ENCODE measurements at places on chromosomes 2 and 18.

GRCh38 chr2:9419541-9419940, 3.8 kb downstream of the ITGB1BP1 start:
- DNase-seq: no peak

GRCh38 chr2:62808554-62808953, 103.0 kb downstream of the EHBP1 start:
- no peak for DNase-seq

DNA sequence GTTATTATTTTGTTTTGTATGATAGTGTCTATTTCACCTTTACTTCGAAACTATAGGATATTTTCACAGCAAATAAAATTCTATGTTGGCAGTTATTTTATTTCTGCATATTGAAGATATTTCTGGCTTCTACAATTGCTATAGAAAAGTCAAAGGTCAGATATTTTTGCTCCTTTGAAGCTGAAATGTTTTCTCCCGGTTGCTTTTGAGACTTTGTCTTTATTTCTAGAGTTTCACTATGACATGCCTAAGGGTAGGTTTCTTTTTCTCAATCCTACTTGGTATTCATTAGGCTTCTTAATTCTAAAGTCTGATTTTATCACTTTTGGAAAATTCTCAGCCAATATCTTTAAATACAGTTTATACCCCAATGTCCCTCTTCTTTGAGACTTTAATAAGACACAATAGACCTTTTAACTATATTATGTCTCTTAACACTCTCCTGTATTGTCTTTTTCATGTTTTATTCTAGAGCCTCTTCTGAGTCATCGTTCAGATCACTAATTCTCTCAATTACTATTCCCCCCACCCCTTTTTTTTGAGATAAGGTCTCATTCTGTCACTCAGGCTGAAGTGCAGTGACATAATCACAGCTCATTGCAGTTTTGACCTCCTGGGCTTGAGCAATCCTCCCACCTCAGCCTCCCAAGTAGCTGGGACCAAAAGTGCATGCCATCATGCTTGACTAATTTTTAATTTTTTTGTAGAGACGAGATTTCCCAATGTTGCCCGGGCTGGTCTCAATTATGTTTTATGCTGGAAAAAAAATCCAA, 50.5 kb downstream of the USP37 start:
- DNase-seq: no peak

GRCh38 chr2:121197369-121198091, 87.5 kb downstream of the TFCP2L1 start:
- DNase-seq: no peak

- DNase-seq: no peak
Observed at GRCh38 chr2:31223749-31224148, 6.4 kb upstream of the CAPN14 start.

- DNase-seq: no peak
Observed at GRCh38 chr18:34787931-34788532, 77.9 kb downstream of the DTNA start.

DNA sequence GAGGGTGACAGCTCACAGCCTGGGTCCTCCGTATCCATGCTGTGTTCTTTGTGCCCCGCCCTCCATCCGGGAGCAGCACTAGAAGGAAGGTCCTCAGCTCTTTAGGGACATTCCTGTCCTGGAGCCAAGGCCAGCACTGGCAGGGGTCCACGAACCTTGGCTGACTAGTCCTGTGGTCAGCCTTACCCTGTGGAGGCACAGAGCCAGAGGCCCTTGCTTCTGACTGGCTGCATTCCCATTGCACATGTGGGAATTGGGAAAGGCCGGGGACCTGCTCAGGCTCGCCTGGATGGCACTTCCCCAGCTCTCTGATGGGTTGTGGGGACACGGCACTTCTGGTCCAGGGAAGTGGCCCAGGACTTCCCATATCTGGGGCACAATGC, 24.9 kb upstream of the RHOB start:
- DNase-seq: no peak

GRCh38 chr18:13627639-13628038, 98.7 kb downstream of the FAM210A start:
- no peak for DNase-seq

- no peak for DNase-seq
Observed at GRCh38 chr2:191617575-191617974, 60.4 kb upstream of the NABP1 start.

DNA sequence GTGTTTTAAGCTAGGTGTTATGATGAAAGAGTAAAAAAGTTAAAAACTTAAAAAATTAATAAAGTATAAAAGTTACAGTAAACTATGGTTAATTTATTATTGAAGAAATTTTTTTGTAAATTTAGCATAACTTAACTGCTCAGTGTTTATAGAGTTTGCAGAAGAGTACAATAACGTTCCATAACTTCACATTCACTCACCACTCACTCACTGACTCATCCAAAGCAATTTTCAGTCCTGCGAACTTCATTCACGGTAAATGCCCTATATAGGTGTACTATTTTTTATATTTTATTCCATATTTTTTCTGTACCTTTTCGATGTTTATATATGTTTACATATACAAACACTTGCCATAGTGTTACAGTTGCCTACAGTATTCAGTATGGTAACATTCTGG, 694.8 kb upstream of the SLC39A10 start:
- no peak for DNase-seq

GRCh38 chr2:97355176-97355575, 234.5 kb downstream of the ANKRD36B start:
- no peak for DNase-seq

- DNase-seq: no peak
Observed at GRCh38 chr2:24174851-24175277, at the start of gene FAM228A. Gene FAM228A (plus strand): TSS chr2:24175053. CDS start chr2:24175481, 428 bp downstream.

DNA sequence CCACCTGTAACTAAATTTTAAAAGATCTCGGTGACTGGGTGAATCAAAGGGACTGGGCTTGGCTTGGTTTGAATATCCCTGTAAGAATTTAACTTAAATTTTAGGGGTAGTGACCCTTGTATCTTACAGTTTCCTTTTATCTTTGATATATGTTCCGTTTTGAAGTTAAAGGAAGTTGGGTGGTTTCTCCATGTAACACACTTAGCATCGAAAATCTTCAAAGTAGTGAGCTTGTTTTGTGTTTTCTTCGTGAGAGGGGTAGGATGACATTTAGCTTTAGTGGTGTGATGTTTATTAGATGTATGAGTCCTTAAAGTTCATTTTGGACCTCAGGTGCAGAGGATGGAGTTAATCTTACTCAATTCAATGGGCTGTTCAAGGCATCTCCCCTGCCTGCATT, 1.6 kb downstream of the WDR7 start:
- no peak for DNase-seq

- no peak for DNase-seq
Observed at GRCh38 chr18:35770376-35771014, 189.0 kb downstream of the GALNT1 start.

DNA sequence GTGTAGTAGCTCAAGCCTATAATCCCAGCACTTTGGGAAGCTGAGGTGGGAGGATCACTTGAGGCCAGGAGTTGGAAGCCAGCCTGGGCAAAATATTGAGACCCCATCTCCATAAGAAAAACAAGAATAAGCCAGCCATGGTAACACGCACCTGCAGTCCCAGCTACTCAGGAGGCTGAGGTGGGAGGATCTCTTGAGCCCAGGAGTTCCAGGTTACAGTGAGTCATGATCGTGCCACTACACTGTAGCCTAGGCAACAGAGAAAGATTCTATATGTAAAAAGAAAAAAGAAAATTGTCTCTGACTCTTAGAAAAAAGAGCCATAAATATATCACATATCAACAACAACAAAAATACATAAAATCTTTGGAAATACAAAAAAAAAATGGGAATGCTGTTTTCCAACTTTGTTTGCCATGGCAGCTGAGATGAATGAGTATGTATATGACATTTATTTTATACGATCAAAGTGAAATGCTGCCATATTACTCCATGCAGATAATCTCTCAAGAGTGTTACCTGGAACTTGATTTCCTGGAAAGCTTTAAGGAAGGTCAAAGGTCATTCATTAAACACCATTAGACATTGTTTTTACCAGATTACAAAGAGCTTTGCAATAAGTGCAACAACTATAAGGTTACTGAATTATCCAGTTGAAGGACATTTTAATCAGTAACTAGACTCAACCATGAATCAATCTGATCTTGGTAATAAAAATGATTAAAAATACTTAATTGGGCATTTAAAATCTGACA, 19.7 kb upstream of the DAPL1 start:
- DNase-seq: no peak

- no peak for DNase-seq
Observed at GRCh38 chr18:63182310-63182772, 137.2 kb downstream of the BCL2 start.

DNA sequence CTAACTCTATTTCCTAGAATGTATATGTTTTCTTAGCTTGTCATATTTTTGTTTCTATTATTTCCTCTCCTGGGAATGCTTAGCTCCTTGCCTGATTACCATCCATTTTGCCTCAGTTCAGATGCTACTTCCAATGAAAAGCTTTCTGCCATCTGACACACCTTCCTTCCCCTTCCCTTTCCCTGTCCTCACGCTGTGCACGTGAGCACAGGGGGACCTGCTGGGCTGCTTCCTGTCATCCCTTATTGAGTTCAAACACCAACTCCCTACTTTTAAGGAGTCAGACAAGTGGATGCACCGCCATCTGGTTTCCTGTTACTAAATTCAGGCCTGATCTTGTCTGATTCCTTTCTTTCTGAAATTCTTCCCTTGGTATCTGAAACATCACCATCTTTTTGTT, 2.4 kb upstream of the INO80C start:
- no peak for DNase-seq

DNA sequence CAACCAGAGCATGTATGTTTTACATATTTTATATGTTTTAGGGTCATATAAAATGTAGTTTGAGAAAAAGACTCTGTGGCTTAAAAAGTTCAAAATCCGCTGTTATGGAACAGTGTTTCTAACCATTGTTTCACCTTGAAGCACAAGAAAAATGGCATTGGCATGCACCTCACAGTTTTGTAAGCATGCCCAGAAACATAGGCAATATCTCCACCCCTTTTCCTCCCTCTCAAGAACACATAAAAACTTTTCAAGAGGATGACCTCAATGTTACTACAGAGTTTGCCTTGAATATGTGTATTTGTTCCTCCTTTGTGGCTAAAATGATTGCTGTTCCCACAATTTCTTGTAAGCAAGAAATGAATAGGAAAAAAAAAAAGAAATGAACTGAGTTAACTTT, 29.3 kb upstream of the SLC40A1 start:
- DNase-seq: no peak

GRCh38 chr2:158973116-158973956, 4.9 kb downstream of the TANC1 start:
- DNase-seq: no peak

- no peak for DNase-seq
Observed at GRCh38 chr2:56450047-56450446, 266.3 kb downstream of the CCDC85A start.

DNA sequence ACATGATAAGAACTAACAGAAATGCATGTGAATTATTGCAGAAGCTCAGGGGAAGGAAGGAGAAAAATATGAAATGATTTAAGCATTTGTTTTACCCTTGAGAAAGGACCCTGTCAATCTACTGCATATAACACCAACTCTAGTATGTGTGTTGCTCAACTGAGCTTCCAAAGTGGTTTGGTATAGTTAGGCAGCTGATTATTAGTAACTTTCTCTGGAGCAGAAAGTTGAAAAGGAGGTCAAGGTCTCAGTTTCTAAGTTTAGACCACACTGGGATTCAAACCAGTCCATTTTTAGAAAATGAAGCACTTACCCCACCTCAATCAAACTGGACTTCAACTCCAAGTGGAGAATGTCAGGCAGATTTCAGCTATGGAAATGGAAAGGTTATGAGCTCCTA, 123.3 kb upstream of the CDC42EP3 start:
- DNase-seq: no peak

- DNase-seq: no peak
Observed at GRCh38 chr2:101737478-101738255, 40.2 kb downstream of the MAP4K4 start.

- DNase-seq: no peak
Observed at GRCh38 chr2:99507937-99508818, 18.4 kb upstream of the REV1 start.

DNA sequence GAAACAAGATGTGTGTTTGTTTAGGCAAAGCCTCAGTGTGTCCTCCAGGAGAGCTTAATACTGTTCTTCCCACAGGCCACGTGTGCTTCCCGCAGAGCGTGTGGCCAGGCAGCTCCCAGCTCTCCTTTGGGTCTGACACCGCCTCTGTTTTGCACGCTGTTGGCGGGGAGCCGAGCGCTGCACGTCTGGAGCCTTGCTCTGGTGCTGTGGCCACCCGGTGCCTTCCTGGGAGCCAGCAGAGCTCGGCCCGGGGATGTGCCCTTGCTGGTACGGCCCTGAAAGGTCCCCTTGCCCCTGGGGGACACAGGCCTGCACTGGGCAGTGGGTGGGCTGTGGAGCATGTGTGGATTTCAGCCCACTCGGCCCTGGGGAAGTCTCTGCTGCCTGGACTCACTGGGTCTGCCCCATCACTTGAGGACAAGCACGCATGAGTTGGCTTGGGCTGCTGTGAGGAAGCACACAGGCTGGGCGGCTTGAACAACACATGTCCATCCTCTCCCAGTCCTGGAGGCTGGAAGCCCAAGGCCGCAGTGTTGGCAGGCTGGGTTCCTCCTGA, 160.7 kb upstream of the HDAC4 start:
- DNase-seq: no peak

DNA sequence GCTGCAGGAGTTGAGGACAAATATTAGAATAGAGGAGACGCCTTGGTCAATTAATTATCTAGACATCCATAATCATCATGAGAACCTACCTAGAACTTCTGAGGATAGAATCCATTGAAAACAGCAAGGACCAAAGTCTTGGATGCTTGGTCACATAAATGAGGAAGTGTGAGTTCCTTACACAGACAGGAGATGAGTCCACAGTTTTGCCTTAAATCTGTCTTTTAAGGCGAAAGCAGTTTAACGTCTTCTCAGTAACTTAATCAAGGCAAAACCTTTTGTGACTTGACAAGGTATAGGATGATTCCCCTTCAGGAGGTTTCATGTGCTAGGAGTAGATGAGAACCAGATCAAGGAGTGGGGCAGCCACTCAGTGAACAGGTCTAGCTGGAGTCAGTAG, 1783.2 kb upstream of the CELF4 start:
- DNase-seq: no peak

DNA sequence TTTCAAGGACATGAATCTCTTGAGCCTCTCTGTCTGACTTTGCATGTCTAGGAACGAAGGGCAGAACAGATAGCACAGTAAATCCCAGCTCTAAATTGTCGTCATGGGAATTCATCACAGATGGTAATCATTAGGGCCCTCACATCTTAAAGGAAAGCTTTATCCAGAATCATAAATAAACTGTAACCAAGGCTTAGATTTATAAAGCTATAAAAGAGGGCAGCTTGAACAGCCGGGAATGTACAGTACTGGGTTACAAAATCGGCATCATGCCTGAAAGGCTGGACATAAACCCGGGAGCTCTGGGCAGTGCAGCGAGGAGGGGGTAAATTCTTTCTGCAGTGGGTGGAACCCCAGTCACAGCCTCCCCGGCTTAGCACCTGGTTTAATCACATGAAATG, 144.4 kb downstream of the GFPT1 start:
- no peak for DNase-seq

GRCh38 chr2:223932816-223933800, 12.0 kb downstream of the WDFY1 start:
- DNase-seq: no peak

- no peak for DNase-seq
Observed at GRCh38 chr2:128274218-128274617, 44.5 kb downstream of the HS6ST1 start.
